T-cell (primary cell): ENCODE measurements at places on chromosomes 13 and 19. TPM values are rescaled to one million over a fixed set of nuclear protein-coding genes. Genes with fewer than 3 reads are reported as not detected.
A peak's percentile ranks its signal among the peaks of the same experiment; 100 is the strongest.

- no peak for DNase-seq
Observed at GRCh38 chr13:30047154-30047874, 196.9 kb upstream of the UBL3 start.

DNA sequence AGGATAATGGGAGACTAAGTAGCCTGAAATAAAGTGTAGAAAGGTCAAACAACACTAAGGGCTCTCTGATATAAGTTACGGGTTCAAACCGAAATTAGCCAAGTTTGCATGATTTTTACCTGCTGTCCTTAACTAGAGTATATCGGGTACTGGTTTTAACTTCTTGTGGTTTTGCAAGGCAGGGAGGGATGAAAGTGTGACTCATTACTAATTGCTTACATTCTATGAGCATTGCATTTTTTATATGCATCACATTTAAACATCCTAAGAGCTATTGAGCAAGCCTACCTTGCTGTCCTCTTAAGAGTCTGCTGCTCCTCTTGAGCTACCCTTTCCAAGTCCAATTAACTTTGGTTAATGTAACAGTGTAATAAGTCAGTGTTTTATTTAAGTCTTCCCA lies 415.4 kb downstream of the SLITRK5 start:
- no peak for DNase-seq

DNA sequence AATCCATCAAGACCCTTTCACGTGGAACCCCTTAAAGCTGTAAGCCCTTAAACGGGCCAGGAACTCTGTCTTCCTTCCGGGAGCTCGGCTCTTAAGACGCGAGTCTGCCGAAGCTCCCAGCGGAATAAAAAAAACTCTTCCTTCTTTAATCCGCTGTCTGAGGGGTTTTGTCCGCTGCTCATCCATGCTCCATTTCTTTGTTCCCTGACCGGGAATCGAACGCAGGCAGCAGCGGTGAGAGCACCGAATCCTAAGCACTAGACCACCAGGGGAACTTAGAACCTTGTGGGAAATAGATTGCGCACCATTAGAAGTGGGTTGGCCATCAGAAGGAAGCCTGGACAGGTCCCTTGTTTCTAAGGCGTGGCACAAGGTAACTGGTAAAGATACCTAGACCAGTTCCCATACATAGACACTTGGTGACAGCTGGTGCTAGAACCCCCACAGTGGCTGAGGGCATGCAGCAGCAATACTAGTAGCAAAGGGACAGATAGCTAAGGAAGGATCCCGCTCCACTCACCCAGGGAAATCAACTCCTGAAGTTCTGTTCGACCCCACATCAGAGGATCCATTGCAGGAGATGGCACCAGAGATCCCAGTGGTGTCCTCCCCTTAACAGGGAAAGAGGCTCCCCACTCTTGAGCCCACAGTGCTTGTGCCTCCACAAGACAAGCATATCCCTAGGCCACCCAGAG lies 1.5 kb upstream of the RGCC start:
- no peak for DNase-seq

DNA sequence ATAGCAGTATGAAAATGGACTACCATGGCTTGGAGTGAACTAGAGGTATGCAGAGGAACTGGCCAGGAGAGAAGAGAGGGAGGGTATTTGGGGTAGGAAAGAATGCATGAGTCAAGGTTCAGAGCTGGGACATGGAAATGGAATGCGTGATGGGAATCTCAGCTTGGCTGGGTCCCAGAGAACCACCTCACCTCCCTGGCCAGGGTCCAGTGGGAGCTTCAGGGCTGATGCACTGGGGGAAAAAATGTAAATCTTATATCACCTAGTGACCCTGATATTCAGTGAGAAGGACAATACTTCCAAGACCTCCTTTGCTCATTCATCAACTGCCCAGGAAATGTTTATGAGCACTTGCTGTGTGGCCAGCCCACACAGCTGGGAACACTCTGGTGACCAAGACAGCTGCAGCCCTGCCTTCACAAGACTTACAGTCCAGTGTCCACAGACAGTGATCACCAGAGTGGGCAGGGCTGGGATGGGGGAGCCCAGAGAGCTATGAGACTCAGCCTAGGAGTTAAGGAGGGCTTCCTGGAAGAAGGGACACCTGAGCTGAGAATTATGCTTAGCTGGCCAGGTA lies 12.8 kb downstream of the IGSF23 start:
- no peak for DNase-seq

- no peak for DNase-seq
Observed at GRCh38 chr13:32212421-32212820, 102.7 kb downstream of the ZAR1L start.

GRCh38 chr13:29710511-29710910 lies 115.0 kb upstream of the SLC7A1 start:
- DNase-seq = no peak

- DNase-seq = no peak
Observed at GRCh38 chr19:48661711-48662090, 11.1 kb downstream of the NTN5 start.

GRCh38 chr19:34254698-34255432 lies 511 bp downstream of the GARRE1 start:
- DNase-seq = peak; percentile 24

DNA sequence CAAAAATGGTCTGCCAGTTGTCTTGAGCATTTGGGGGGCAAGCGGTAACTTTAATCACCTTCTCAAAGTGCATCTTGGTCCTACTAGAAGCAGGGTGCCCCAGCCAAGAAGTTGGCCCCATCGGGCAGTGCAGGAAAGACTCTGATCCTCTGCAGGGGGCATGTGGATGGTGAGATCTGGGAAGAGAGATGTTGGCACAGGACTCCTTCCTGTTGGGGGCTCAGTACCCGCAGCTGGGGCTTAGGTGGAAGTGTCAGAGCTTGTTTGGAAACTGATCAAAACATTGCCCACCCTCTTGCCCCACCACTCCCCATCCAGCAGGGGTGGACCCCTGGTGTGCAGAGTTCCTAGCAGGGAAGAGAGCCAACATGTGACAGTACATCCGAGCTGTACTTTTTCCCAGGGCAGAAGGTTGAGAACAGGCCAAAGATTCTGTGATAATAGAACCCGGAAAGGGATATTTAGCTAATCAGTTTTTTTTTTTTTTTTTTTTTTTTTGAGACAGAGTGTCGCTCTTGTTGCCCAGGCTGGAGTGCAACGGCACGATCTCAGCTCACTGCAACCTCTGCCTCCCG lies 8.8 kb downstream of the RRAS start:
- DNase-seq = no peak

- DNase-seq = no peak
Observed at GRCh38 chr13:38905861-38906260, 84.8 kb downstream of the STOML3 start.

DNA sequence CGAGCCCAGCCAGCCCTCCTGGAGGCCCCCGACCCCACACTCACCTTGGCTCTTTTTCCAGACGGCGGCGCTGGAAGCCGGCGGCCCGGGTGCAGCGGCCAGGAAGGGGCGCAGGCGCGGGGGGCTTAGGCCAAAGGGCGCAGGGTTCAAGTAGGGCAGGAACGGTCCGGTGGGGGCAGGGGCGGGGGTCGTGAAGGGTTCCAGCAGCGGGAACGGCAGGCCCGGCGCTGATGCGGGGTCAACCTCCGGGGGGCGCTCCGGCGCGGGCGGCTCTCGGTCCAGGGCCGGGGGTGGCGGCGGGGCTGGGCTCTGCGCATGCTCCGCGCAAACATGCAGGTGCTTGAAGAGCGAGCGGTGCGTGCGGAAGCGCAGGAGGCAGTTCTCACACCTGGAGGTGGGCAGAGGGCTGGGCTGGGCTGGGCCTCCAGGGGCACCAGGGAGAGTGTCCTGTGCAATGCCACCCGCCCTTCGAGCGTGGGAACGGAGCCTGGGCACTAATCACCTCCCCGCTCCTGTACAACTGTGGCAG lies 2.3 kb downstream of the ZNF414 start:
- no peak for DNase-seq

GRCh38 chr13:75566658-75567057 lies 17.1 kb downstream of the UCHL3 start:
- no peak for DNase-seq

GRCh38 chr19:23799321-23799720 lies 40.6 kb upstream of the ZNF681 start:
- peak; percentile 9 for DNase-seq

DNA sequence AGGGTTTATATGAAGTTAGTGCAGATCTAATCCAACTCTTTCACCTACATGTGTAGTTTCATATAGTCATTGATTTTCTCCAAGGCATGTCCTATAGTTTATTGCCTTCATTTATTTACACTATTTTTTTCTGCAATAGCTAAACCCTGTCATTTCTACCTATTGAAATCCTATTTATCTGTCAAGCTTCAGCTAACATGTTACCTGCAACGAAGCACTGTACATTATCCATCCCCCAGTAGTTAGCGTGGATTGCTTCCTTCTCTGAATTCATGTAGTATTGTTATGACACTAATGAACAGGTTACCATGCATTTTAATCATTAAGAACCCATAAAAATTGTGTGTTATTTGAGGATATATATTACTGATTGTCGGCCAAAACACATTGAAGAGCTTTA lies 742.9 kb upstream of the PCDH20 start:
- DNase-seq = no peak

DNA sequence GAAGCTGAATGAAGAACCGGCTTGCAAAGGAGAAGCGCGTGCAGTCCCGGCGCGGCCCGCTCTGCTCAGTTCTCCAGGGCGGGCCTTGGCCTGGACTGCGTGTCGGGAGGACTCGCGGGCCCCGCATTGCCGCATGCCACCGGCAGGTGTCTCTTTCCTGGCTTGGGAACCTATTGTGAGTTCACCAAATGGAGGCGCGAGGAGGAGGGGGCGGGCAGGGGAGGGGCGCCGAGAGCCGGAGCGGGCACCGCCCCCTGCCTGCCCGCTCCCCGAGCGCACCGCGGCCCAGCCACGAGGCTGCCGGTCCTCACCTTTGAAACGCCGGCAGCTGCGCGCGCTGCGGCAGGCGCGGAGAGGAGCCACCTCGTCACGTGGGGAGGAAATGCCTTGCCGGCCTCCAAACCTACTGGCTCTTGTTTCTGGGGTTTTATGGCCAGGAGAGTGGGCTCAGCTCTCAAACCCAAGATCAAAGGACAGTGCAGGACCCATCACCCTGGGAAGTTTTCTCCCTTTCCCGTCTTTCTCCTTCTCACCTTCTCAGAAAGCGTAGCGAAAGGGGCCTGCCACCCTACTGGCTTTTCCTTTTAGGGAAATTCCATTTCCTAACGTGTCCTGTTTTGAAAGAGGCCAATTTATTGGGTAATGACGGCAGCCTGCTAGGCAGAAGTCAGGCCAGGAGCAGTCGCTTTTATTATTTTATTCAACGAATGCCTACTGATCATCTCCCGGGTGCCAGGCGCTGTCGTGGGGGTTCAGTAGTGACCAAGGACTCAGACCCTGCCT lies 13.8 kb upstream of the UBE2L5 start:
- DNase-seq = peak; percentile 89

GRCh38 chr13:46385946-46386345 lies 1.1 kb downstream of the RUBCNL start:
- DNase-seq = no peak

- peak; percentile 65 for DNase-seq
Observed at GRCh38 chr19:49017666-49018351, 918 bp upstream of the LHB start.

The SERPINE3 gene
- total RNA-seq = not detected

The TBC1D4 gene
- 47.1 TPM for total RNA-seq

The CEACAM19 gene
- 1.6 TPM for total RNA-seq

The LAIR1 gene
- 40.2 TPM for total RNA-seq

The BRCA2 gene
- 2.5 TPM for total RNA-seq

The SPRED3 gene
- total RNA-seq = 1.9 TPM

The CGB2 gene
- not detected for total RNA-seq

The FGF21 gene
- not detected for total RNA-seq

The KLC3 gene
- total RNA-seq = not detected

The ACP4 gene
- not detected for total RNA-seq

The STK11 gene
- total RNA-seq = 111 TPM

The NAPSA gene
- total RNA-seq = 7.1 TPM
